ENCODE measurements at places on chromosomes 1 and 21.

- DNase-seq, result no peak
Observed at GRCh38 chr1:200610846-200611245, 9.7 kb downstream of the KIF14 start.

- DNase-seq, result no peak
Observed at GRCh38 chr1:161840363-161840762, 74.2 kb downstream of the ATF6 start.

DNA sequence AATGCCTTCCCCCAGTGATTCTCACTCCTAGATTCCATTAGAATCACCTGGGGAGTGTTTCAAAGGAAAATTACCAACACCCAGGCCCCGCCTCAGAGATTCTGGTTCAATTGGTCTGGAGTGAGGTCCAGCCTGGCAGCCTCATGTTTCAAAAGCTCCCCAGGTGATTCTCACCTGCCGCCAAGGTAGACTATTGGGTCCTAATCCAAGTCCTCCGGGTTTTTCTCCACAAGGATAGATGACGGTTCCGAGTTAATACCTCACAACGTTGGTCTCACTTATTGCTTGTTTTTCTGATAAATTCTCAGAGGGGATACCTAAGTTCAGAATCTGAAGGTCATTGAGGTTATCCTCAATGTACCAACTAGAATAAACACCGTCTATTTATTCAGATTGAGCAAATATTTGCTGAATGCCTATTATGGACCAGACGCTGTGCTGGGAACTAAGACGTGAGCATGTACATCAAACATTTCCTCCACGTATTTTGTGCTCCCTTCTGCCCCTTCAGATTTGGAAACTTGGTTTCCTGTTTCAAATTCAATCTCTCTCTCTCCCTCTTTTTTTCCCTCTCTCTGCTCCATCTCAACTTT lies 97.5 kb downstream of the SEC16B start:
- no peak for DNase-seq

GRCh38 chr1:244837597-244838258 lies 2.3 kb downstream of the COX20 start:
- DNase-seq, result no peak

DNA sequence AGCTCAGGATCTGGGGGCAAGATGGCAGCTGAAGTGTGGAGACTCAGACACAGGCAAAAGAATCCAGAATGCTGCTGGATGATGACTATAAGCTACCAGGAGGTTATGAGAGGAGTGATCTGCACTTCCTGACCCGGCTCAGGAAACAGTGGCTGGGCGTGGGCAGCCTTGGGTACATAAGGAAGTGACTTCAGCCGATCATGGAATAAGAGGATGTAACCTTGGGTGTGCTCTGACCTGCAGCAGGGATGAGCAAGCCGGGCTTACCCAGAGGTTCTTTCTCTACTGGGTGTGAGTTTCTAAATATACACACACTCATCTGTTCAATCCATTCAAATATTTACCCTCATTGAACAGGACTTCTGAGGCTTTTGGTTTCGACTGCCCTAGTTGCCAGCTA lies 62.7 kb downstream of the CD34 start:
- DNase-seq, result peak; percentile 64

DNA sequence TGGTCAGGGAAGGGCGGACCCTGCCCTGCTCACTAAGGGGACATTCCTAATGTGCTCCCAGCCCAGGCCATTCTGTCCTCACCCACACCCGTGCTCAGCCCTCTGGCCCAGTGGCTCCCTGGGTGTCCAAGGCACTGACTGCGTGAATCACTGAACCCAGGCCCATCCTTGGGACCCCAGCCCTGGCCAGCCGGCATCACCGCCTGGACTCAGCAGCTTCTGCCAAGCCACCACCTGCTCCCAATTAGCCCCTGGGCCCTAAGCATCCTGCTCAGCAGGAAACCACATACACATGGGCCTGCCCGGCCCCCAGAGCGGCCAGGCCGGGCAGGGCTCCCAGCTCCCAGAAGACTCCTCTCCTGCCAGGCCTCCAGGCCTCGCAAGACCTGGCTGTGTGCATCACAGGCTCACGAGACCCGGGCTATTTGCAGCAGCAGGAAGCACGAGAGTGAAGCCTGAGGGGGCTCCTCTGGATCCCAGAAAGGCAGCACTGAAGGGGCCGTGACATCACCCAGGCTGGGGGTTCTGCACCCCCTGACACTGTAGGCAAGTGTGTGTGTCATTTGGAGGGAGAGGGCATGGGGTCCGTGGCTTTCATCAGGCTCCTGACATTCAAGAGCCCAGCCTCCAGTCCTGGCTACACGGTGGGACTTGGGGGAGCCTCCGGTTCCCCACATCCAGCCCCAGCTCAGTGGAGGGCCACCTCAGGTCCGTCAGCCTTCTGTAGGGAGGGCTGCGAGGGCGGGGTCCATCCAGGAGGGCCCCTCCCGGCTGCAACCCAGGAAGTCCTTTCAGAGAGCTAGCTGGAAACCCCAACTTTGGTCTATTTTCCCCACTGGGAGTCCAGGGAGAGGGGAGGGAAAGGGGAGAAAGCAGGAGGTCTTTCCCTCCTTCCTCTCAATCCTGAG lies 1.6 kb downstream of the MFAP2 start:
- DNase-seq, result no peak

- DNase-seq, result no peak
Observed at GRCh38 chr1:71461416-71461815, 380.6 kb upstream of the ZRANB2 start.

GRCh38 chr1:27475720-27476119 lies 14.2 kb downstream of the WASF2 start:
- DNase-seq, result no peak

- no peak for DNase-seq
Observed at GRCh38 chr1:235920596-235921375, 54.1 kb upstream of the LYST start.

DNA sequence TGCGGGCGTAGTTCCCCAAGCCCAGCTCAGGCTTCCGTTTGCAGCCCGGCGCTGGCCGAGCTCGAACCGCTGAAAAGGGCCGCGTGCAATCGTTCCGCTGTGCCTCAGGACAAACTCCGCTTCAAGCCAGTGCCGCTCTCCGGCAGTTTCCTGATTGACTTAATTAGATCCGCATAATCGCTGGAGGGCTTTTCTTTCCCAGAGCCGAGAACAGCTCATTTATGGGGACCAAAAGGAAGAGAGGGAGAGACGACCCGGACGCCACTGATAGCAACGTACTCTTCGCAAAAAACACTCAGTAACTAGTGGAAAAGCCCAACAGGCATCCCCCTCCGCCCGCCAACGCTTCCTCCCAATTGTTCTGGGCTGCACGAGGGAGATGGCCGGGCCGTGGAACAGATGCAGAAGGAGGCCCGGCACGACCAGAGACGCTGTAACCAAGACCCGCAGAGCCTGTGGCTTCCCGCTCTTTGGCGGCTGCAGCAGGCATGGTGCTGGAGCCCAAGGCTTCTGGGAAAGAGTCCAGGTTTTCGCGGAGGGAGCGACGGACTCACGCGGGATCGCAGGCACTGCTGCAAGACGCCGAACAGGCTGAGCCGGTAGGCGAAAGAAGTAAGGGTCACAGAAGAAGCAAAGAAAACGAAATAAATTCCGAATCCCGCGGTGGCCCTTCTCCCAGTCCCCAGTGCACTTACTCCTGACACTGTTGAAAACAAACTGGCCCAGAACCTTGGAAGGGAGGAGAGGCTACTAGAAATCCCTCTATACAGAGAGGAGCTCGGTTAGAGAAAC lies 3.6 kb upstream of the FOXD2 start:
- DNase-seq, result no peak

DNA sequence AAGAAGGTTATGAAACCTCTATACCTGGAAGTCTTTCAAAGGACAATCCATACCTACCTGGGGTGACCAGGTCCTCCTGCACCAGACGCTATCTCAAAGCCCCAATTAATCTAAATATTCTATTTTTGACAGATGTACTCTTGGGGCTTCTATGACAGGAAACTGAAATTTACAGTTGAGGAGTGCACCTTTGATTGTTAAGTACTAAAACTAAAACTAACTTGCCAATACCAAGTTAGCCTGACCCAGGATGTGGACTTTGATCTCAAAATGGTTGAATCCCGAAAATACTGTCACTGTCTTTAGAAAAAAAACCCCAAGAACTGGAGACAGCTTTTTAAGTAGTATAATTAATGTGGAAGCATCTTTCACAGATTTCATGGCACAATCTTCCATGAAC lies 162.4 kb downstream of the TTLL7 start:
- no peak for DNase-seq

- DNase-seq, result no peak
Observed at GRCh38 chr1:175043824-175044223, 20.6 kb upstream of the MRPS14 start.

DNA sequence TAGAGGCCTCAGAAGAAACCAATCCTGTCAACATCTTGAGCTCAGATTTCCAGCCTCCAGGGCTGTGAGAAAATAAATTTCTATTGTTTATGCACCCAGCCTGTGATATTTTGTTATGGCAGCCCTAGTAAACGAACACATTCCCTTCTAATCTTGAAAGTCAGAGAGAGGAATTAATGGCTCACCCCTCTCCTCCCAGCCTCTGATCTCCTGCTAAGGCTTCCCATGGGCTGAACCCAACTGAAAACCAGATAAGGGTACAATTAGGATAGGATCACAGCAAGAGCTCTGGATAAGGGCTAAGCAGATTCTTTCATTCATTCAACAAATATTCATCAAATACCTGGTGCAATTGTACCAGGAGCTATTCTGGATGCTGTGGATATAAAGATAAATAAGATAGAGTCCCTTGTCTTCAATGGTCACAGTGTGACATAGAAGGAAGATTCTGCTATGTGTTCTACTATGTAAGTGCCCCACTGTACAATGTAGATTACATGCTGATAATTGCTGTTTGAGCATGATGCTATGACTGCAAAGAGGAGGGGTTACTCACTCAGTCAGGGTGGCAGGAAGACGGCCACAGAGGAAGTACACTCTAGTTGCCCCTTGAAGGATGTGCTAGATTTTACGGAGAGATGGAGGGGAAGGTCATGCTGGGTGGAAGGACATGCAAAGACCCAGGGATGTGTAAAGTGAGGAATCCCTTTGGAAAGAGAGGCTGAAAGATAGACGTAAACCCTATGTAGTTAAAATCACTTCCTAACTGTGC lies 203.3 kb upstream of the JUN start:
- DNase-seq, result no peak

- DNase-seq, result peak; percentile 48
Observed at GRCh38 chr21:44428281-44428960, 26.9 kb upstream of the LRRC3 start.

GRCh38 chr1:234680331-234680904 lies 70.4 kb upstream of the IRF2BP2 start:
- no peak for DNase-seq

DNA sequence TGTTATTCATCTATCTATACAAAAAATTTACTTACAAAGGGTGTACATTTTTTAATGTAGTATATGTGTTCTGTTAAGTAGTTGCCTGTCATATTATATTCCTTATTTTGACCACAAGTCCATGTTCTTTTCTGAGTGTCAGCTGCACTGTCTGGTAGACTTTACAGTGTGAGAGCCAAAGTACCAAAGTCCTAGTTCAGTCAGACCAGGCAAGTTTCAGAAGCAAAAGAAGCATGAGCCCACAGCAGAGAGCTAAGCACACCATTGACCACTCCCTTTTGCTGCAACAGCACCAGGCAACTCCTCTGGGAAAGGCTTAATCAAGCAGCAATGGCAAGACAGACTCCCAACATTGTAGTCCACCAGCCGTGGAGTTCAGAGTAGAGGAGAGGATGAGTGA lies 631.9 kb upstream of the PKN2 start:
- DNase-seq, result no peak

GRCh38 chr1:95002540-95003432 lies 70.0 kb downstream of the ALG14 start:
- no peak for DNase-seq

DNA sequence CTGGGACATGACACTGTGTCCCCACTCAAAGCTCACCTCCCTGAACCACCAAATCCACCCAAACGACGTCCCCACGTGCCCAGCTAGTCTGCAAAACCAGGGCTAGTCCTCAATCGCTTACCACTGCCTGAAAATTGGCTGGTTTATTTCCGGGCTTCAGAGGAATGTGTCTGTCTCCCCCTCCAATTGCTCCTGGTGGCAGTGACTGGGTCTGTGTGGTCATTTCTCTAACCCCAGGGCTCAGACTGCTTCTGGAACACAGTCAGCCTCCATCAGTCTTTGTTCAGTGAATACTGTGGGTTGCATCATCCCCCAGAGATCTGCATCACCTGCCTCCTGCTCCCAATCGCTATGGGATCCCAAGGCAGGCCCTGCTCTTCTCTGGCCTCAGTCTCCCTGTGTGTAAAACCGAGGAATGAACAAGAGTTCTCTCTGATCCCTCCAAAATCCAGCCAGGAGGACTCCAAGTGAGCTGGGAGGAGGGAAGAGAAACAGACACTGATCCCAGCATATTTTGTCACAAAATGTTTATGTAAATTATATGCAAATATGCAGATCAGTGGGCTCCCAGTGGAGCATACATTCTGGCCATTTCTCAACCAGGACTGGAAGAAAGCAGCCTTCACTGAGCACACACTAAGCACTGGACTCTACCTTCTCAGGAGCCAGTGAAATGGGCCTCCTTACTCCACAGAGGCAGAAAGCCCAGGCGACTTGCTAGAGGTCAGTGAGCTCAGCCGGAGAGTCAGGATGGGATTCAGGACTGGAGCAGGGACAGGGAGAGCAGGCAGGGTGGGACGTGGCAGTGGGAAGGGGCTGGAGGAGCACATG lies 20.9 kb downstream of the SDC3 start:
- no peak for DNase-seq

DNA sequence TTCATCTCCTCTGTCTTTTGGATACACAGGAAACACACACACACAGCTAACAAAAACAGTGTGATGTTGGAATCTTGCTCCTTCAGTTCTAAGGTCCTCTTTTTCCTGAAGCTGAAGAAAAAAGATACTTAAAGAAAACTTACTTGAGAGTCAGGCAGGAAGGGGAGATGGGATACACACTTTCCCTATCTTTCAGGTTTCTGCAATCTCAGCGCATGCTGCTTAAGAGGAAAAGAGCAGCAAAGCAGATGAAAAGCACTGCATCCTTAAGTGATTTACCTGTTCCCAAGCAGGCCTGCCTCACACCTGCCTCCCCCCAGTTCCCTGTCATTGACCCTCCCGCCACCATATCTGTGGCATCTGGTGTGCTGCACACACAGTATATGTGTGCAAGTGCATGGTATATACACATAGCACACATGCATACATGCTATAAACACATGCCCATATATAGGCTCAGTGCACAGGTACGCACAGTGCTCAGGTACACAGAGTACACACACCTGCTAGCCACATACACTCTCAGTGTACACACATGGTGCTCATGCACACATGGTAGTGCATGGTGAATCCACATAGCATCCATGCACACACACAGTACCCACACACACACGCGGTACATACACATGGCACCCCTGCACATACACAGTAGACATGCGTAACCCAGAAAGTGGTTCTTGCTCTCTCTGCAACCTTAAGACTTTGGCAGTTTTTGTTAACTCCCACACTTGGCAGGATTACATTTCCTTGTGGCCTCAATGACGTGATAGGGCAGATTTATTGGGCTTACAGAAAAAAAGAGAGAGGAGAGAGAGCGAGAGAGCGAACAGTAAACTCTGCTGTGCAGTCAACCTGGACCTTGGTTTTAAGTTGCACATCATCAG lies 166.9 kb downstream of the TOMM20 start:
- DNase-seq, result no peak

Data from activated CD4-positive, alpha-beta T cell treated with anti-CD3 and anti-CD28 coated beads, Interleukin-2, Interleukin-6, amounts not matched to agents 100 ng/mL and 50 ng/mL, durations not matched to agents 16 hours and 8 hours (primary cell).